ENCODE measurements at places on chromosomes 5 and 9. TPM values are rescaled to one million over a fixed set of nuclear protein-coding genes. Genes with fewer than 3 reads are reported as not detected.

Gene PWWP2A
- total RNA-seq, result 21.6 TPM

Gene SPINK13
- total RNA-seq, result 1.6 TPM

Gene HAVCR2
- 14.6 TPM for total RNA-seq

Gene NSG2
- not detected for total RNA-seq

Gene ZDHHC11
- 10.1 TPM for total RNA-seq

Gene ARHGEF39
- 0.72 TPM for total RNA-seq

Gene KCNV2
- total RNA-seq, result not detected

Gene SPATA31D4
- total RNA-seq, result not detected

Gene PRSS3
- total RNA-seq, result 0.79 TPM

Gene CDC20B
- not detected for total RNA-seq

Gene LVRN
- total RNA-seq, result not detected

Gene DNAH5
- 16.4 TPM for total RNA-seq

Gene FBXW2
- 67.8 TPM for total RNA-seq

Gene ZFP62
- 30.7 TPM for total RNA-seq

Gene PCDHB12
- total RNA-seq, result 2.5 TPM

Gene SLC6A7
- total RNA-seq, result not detected

Gene F2R
- total RNA-seq, result 15.3 TPM

Gene ARPC5L
- total RNA-seq, result 31.7 TPM

Gene SH3RF2
- 4.9 TPM for total RNA-seq

Gene SV2C
- 0.13 TPM for total RNA-seq

Gene SOX30
- total RNA-seq, result 0.09 TPM

Gene SH3TC2
- total RNA-seq, result 1.3 TPM
